ENCODE measurements at places on chromosomes 2 and 18.

GRCh38 chr2:182283512-182283911 is 143.3 kb downstream of the PDE1A start:
- no peak for DNase-seq

DNA sequence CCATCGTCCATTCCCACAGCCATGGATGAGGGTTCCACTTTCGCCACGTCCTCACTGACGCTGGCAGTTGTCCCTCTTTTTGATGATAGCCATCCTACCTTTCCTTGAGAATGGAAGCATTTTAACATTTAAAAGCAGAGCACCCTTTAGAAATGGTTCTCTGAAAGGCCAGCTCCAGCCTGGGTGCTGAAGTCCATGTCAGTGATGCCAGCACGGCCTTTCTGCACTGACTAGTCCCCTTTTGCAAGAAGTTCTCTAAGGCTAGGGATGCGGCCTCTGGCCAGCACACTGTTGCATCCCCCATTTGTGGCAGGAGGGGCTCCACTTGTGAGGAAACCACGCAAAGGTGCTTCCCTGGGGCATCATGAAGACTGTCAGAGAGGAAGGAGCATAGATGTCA is 203.5 kb downstream of the MGAT5 start:
- DNase-seq = peak; percentile 69

DNA sequence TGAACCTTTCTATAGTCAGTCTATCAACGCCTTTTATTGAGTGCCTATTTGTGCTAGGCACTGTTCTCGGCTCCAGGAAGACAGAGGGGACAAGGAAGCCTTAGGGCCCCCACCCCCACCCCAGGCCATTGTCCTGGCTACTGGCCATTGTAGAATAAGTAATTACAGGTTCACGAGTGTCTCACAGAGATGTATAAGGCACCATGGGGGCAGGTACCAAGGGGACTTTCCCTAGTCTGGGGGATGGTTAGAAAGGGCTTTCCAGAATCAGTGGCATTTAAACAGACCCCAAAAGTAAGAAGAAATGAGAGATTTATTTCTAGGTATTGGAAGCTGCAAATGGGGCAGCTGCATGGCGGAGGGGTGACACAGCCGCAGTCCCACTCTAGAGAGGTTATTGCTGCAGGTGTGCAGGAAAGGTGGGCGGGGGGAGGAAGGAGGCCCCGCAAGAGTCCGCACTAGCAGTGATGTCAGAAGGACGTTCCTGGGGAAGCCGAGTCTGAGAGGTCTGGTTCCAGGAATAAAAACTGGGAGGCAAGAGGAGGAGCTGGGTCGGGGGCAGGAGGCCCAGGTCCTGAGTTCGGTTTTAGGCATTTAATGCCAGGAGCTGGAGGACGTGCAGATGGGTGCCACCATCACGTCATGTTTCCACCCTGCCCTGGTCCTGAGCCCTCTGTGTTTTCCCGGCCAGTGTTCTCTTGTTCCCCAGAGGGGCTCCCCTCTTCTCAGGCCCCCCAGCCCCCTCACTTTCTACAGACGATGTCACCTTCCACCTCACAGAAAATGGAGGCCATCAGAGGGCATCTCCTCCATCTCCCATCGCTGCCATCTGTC is 30.5 kb downstream of the FOSL2 start:
- peak; percentile 64 for DNase-seq

DNA sequence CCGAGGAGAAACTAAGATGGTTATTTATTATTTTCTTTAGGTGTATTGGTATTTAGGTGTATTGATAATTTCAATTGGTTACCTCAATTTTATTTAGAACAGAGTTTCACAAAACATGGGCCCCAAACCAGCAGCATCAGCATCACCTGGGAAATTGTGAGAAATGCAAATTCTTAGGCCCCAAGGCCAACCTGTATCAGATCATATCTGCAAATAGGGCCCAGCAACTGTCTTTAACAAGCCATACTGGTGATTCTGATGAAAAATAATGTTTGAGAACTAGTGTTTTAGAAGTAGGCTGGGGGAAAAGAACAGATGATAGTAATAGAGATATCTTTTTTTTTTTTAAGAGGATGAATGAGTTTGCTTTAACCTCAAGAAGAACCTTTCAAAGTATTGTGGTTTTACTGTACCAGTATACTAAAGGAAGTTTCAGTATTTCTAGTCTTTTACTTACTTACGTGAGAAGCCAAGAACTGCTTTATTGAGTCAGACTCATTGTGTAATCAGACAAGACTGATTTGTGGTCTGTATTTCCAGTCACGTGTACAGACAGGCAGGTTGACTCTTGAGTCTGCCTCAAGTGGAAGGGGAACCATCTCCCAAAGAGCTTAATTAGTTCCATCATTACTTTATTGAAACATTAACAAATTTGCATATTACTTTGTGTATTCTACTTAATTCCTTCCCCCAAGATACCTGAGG is 60.4 kb upstream of the GAREM1 start:
- DNase-seq = no peak

- DNase-seq = peak; percentile 77
Observed at GRCh38 chr2:237693291-237693994, 66.1 kb downstream of the LRRFIP1 start.

DNA sequence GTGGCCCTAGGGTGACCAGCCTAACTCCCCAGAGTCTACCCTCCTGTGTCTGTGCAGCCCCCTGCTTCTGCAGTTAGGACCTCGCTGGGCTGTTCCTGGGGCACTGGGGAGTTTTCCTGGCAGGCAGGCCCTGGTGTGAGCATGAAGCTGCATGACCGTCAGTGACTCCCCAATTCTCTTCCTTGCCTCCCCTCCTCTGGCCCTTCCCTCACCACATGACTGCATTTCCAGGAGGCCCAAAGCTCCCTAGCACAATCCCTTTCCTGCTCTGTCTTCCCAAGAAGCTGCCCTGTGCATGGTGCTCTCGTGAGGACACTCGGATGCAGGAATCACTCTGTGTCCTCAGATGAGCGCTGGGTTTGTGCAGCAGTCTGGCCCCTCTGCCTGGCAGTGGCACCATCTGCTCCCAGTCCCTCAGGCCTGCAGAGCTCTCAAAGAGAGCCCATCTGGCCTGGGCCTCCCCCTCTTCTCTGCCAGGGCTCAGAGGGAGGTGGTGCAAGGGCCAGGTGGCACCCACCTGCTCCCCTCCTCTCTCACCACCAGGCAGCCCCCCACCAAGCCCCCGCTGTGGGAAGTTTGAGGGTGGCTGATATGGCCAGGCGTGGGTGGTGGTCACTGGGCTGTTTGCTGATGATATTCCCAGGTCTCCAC is 125.6 kb upstream of the HS6ST1 start:
- peak; percentile 49 for DNase-seq

- DNase-seq = no peak
Observed at GRCh38 chr2:7620255-7620654, 703.0 kb downstream of the RNF144A start.

DNA sequence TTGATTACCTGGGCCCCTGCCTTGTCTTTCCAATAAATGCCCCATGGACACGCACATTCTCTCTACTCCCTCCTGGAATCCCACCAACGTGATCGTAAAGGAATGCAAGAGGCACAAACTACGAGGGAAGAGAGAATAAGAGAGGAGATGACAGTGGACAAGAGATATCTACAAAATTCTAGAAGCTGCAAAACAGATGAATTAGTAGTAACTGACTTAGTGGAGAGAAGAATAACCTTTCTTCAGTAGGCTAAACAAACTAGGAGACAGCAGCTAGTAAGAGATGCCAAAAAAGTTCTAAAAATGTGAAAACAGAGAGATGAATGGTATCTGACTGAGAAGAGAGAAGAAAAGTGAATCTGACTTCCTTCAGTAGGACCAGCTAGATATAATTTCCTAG is 43.5 kb upstream of the MYCN start:
- no peak for DNase-seq
